ENCODE measurements at places on chromosomes 7 and 10.

DNA sequence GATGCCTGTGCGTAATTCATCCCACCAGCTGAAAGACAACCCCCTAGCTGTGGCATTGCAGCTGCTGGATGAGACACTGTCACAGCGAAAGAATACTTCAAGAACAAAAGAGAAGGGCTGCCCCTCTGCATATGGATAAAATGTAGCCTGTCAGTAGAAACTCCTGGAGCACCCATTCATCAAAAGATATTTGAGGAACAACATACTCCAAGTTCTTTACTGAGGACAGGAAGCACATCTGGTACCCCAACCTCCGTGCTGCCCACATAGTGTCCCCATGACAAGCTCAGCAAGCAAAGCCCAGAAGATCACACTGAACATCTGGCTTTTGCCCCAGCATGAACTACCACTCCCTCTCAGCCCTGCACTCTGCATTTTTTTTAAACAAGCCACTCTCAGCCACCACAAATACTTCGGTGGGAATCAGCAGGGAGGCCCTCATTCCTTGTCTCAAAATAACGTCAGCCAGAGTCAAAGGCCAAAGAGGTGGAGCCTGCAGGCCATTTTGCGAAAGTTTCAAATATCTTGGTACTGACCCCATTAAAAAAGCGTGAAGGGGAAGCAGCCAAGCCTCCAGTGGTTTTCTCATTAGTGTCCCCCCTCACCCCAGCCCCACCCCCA lies 1.7 kb downstream of the CREB3L2 start:
- DNase-seq, result peak; percentile 33

- no peak for DNase-seq
These were observed 68.2 kb upstream of the INPP5A start for GRCh38 chr10:132469197-132469884.

DNA sequence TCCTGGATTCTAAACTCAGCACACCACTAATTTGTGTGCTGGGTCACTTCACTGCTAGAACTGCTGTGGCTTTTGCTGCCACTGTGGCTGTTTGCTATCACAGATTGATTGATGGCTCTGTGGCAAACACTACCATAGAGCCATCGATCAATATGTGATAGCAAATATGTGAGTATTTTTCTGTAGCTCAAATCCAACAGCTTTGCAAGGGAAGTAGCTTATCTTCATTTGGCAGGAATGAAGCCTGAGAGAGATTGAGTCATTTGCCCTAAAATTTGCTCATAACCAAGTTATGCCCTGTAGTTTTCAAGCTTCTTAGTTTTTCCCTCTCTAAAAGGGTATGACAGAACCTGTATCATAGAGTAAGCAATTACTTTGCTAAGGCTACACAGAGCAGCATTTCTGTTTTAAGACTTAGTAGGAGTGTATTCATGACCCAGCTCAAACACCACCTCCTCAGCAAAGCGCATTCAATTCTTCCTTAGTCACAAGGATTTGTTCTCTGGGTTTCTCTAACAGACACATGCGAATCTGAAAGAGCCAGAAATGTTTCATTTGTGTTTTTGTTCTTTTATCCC lies 43.1 kb downstream of the MINPP1 start:
- peak; percentile 36 for DNase-seq

GRCh38 chr10:77458986-77459590 lies 178.5 kb downstream of the KCNMA1 start:
- no peak for DNase-seq

DNA sequence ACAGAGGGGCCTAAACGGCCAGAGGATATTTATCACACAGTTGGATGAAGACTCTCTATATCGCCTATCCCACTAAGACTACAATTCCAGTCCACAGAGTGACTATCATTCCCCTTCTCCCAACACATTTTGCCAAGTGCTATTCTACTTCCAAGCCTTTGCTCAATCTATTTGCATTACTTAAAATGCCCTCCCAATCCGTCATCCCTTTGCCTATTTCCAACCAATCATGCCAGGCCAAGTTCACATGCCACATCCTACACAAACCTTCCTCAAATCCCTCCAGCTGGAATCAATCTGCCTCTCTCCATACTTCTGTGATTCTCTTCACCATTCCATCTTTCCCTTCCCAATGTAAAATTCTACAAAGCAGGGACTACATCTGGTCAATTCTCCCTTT lies 38.2 kb downstream of the SMURF1 start:
- no peak for DNase-seq

DNA sequence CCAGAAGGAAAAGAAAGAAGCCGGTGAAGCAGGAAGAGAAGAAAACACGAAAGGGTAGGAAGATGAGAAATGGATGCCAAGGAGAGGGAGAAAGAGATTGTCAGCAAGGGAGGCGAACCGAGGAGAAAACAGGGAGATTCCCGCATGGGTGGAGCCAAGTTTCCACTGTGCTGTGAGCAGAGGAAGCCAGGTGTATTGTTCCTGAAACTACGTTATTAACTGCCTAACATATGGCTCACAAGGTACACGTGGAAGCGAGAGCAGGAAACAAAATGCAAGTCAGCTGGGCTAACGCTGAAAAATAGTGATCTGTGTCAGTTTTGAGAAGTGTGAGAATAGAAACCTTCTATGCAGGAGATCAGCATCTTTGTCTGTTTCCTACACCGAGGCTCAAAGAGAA lies 20.4 kb upstream of the HIPK2 start:
- DNase-seq, result no peak

DNA sequence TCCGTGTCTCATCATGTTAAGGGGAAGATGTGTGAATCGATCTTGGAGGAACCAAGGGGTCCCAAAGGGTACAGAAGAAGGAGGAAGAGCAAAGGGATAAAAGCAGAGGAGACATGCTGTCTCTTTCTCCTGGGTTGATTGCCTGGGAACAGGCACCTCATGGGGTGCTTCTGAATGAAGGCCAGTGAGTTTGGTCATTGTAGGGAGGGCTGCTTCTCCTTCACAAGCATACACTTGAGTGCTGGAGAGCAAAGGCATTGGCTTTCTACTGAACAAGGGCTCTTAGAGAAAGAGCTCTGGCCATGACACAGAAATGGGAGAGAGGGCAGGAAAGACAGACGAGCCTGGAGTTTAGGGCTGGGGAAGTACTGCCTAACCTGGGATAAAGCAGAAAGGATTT lies 146.7 kb upstream of the NPY start:
- DNase-seq, result no peak

DNA sequence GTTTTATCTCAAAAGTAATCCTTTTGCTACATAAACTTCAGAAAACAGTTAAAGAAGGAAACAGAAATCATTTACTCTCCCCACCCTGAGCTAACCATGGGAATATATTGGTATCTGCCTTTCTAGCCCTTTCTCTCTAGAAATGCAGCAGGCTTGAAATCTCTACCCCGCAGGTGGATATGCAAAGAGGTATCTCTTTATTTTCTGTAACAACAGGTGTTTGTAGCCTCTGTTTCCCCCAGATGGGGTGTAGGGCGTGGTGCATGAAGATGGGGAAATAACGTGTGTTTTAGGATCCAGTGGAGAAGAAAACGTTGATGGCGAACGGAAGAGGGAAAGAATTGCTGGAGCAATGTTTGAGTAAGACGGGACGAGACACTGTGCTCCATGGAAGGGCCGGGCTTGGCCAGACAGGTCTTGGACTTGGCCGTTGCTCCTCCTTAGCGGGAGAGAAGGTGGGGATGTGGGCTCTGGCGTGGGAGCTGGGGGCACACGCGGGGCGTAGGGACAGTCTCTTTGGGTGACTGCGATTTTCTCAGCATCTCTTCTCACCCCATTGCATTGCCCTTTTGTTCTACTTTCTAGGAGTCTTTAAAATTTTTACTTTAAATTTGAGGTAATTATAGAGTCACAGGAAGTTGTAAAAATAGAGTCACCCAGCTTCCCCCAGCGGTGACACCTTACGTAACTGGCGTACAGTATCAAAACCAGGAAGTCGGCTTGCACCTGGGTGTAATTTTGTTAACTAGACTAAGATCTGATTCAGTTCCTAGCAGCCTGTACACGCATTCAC lies 82.9 kb downstream of the ELFN1 start:
- DNase-seq, result no peak

- DNase-seq, result no peak
These were observed 104.9 kb downstream of the CDK6 start for GRCh38 chr7:92731335-92732063.

GRCh38 chr7:115153769-115154477 lies 232.0 kb downstream of the MDFIC start:
- DNase-seq, result no peak

DNA sequence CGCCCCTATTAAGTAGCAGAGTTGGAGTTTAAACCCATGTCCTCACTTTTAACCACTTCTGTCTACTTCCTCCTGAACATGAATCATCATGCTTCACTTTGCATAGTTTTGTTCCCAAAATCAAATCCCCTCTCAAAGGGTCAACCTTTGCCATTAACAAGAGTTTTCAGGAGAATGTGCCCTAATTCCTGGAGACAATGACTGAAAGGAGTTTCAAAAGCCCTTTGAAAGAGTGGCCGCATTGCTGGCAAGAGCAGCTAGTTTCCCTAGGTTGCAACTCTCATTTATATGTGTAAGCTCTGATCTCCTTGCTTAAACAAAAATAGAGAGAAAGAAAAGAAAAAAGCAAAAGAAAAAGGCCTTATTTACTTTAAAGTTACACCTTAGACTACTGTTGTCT lies 9.2 kb downstream of the LGI1 start:
- DNase-seq, result no peak

DNA sequence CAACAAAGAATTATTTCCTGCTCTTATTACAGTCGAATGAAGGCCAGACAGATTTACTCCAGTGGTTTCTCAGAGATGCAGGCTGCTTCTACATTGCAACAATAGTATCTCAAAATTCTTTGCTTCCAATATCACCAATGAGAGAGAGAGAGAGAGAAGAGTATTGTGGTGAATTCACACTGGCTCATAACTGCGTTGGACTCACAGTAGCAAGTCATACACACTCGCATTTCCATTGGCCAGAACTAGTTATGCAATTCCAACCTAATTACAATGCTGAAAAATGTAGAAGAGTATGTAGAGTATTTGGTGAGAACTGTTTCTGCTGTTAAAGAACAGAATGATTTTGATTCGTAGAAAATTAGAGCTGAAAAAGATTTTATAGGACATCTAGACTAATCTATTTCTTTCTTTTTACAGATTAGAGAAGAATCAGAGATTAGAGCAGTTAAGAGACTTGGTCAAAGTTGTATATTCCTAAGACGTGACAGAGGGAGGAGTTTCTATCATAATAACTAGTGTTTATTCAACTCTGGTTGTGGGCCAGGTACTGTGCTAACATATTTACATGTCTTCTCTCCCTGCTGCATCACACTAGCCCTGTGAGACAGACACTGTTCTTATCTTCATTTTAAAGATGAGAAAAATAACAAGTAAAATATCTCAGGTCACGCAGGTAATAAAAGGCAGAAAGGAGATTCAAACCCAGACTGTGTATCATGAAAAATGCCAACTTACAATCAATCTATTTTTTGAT lies 34.6 kb upstream of the PDK4 start:
- DNase-seq, result no peak

DNA sequence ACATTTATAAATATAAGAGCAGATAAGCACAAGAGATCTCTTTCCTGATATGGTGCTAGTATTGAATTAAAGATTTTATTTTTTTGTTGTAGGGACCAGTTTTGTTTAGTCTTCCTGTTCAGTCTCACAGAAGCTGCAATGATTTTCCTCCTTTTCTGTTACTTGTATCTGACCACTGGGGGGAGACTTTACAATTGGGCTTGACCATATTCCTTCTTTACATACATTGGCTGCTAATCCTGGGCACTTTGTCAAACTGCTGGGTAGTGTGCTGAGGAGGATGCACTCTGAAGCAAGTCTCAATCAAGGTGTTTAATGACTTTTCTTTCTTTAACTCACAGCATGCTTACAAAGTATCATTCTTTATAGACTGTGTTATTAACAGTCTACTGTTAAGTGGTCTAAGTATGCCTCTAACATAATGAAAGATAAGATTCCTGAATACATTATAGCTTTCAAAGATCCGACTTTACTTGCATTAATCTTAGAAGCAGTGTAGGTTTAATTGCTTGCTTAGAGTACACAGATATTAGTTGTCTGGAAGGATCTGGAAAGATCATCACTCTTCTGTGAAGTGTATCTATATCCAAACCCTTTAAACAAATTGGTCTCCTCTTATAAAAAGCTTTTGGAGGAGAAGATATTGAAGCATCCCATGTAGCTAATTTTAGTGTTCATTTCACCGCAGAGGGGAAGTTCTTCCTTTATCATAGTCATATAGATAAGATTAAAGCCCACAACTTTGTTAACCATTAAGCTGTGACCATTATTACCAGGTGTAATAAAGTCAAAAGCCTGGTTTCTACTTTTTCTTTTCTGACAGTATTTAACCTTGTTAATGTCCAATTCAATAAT lies 3.1 kb downstream of the PALS2 start:
- peak; percentile 40 for DNase-seq

DNA sequence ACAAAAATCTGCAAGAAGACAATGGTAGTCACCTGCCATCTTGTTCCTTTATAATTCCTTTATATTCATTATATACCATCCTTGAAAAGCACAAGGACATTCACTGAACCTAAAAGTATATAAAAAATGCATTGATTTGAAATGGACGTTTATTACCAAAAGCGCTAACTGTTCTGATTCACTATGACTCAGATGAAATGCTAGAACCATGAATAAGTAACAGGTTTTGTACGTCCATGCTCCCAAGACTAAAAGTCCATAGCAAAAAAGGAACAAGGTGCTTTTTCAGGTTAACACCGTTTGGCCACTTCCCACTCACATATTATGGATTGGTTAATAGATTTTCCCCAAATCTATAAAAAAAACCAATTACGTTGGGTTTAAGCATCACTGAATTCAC lies 109.4 kb downstream of the PPP1R17 start:
- no peak for DNase-seq
